Anterior cingulate cortex (tissue), 58 donors: ENCODE measurements at places on chromosomes 12 and 14.

DNA sequence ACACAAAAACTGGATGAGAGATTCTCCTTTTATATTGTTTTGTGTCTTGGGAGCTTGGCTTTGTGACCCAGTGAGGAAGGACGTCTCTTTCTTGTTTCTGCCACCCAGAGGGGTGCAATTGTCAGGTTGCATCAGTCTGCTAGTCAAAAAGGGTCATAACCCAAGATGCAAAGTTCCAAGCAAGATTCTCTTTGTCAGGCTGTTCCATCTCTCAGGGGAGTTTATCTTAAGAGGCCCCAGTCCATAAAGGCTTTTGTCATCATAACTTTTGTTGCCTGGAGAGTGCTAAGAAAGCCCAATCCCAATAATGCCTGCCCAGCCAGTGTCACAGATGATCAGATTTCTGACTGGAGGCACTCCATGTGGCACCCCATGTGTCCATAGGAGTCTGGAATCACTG lies 444.9 kb downstream of the TRHDE start:
- no peak for DNase-seq

GRCh38 chr14:68934066-68934465 lies 45.0 kb downstream of the ACTN1 start:
- no peak for DNase-seq

GRCh38 chr14:35534208-35534872 lies 376 bp downstream of the INSM2 start:
- no peak for DNase-seq

GRCh38 chr12:58804749-58805148 lies 115.6 kb downstream of the LRIG3 start:
- no peak for DNase-seq

DNA sequence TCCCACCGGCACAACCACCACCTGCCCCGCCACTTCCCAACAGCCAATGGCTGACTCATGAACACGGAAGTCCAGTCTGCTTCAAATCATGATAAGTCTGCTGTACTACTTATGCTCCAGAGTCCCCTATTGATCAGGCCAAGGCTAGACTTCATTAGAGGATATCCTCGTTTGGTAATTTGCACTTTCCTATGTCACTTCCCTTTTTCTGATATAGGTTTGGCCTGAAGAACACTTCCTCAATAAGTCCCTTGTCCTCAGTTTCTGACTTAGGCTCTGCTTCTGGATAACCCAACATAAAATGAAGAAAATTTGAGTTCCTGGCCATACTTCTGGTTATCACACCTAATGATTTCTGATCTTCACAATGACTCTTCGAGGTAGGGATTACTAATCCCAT lies 45.3 kb downstream of the IFNG-AS1 start:
- DNase-seq = no peak

DNA sequence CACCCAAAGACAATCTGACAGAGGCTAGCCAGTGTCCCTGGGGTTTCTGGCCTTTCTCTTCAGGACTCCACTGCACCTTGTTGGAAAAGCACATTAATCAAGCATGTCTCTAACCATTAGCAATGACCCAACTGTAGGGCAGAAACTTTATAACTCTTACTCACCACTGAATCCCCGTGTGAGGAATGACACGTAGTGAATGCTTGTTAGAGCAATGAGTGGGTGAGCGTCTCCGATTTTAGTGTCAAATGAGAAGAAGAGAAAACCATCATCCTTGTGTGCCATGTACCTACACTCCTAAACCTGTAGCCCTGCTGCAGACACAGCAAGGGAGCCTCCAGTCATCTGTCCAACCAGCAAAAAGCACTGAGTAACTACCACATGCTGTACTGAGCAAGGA lies 56.5 kb upstream of the GPR68 start:
- no peak for DNase-seq

- DNase-seq = no peak
Measured at GRCh38 chr14:39446131-39446744, 14.0 kb upstream of the FBXO33 start.

GRCh38 chr14:100972118-100972897 lies 68.8 kb upstream of the RTL1 start:
- no peak for DNase-seq

- no peak for DNase-seq
Measured at GRCh38 chr12:110619534-110619953, 5.6 kb downstream of the TCTN1 start.

DNA sequence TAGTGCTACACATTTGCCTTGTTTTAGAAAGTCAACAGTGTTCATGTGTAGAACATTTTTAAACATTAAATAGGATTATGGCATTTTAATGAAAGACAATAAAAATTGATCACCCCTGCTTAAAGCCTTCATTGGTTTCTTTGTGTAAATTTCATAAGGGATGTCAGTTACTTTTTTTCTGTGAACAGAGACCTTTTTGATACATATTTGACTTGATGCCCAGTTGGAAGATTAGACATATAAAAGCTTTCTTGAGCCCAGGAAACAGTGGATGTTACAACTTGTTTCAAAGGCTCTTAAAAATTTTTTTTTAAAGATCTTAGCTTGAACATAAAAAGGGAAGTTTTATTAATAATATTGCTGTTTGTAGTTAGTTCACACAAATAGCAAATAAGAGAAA lies 168.7 kb upstream of the PDZRN4 start:
- no peak for DNase-seq

DNA sequence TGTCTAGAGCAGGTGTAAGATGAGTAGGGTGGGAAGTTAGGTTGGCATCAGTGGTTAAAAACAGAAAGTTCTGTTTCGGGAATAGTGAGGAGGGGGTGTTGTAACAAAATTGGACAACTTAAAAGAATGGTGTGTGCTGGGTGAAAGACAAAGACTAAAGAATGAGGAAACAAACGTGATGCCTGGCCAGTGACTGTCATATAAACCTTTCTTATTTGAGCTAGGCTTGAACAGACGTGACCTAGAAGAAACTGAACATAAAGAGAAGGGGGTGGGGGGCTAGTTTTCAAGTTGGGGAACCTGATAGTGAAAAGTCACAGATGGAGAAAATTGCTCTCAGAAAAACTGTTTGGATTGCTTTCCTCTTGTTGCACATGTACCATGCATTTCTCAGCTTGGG lies 39.6 kb downstream of the RAD52 start:
- DNase-seq = no peak

- peak; percentile 37 for DNase-seq
Measured at GRCh38 chr12:6552140-6552551, 3.7 kb downstream of the IFFO1 start.

DNA sequence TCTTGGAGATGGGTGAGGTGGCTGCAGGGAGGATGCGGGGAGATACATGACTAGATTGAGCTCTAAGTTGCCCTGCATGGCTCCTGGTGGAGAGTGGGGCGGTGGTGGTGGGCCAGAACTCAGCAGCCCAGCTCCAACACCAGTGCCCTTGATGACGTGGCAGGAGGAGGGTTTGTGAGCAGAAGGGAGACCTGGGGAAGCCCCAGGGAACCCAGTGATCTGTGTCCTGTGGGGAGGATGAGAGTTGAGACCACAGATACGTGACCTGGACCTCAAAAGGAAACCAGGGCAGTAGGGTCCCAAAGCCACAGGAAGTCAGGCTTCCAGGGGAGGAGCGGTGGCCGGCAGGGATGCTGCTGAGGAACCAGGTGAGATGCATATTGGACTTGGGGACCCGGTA lies 989.1 kb upstream of the TMEM132C start:
- no peak for DNase-seq

- no peak for DNase-seq
Measured at GRCh38 chr12:103272949-103273348, 222.8 kb downstream of the C12orf42 start.

GRCh38 chr12:116835484-116835883 lies 45.8 kb downstream of the HRK start:
- no peak for DNase-seq

GRCh38 chr14:37597538-37597913 lies 2.1 kb downstream of the TTC6 start:
- no peak for DNase-seq

GRCh38 chr14:85308531-85309300 lies 221.2 kb upstream of the FLRT2 start:
- DNase-seq = no peak

GRCh38 chr14:56630707-56631106 lies 51.1 kb downstream of the TMEM260 start:
- no peak for DNase-seq

GRCh38 chr12:18864900-18865561 lies 127.1 kb downstream of the CAPZA3 start:
- no peak for DNase-seq

GRCh38 chr12:53235742-53236442 lies 3.9 kb upstream of the RARG start:
- DNase-seq = no peak

GRCh38 chr14:35819591-35820540 lies 6.3 kb upstream of the BRMS1L start:
- no peak for DNase-seq

DNA sequence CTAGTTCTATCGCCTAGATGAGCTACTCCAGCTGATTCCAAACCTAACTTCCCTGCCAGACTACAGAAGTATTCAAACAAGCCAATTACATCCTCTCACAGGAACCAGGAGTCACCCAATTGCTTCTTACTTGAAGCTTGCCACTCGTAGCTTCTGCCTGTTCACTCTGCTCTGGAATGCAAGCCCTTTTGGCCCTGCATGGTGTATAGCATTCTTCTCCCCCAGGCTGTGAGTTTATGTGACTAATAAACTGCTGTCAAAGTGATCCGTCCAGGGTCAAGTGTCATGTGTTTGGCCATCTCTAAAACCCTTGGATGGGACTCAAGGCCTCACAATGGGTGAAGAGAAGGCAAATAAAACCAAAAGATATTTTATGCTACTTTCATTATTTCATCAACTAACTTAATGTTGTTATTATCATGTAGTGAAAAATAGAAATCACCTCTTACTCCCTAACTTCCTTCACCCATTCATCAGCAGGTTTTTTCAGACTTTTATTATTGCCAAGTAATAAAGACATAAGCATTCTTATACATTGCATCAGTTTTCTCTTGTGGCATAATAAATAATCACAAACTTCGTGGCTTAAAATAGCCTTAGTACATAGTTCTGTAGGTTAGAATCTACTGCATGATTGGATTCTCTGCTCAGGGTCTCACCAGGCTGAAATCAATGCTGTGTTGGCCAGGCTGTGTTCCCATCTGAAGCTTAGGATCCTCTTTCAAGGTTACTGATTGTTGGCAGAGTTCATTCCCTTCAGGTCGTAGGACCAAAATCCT lies 1981.7 kb upstream of the FLRT2 start:
- no peak for DNase-seq

DNA sequence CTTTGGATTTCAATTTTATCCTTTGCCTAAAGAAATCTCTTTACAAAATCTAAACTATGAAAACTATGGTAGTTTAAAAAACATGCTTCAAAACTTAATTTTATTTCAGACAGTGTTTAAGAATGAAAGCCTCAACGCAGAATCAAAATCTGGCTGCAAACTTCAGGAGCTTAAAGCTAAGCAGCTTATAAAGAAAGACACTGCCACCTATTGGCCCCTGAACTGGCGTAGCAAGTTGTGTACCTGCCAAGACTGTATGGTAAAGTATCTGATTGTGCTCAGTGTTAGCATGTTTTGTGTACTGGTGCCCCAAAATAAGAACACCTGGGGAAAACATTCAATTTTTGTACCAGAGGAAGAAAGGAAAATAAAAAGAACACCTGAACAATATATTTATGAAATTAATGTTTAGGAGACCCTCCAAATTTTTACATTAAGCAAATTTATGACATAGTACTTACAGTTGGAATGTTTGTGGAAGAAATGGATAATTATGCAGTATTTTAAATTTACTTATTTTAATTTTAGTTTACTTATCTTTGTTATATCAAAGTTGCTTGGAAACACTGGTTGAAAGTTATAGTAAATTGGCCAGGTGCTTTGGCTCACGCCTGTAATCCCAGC lies 12.2 kb downstream of the UBR7 start:
- DNase-seq = no peak

DNA sequence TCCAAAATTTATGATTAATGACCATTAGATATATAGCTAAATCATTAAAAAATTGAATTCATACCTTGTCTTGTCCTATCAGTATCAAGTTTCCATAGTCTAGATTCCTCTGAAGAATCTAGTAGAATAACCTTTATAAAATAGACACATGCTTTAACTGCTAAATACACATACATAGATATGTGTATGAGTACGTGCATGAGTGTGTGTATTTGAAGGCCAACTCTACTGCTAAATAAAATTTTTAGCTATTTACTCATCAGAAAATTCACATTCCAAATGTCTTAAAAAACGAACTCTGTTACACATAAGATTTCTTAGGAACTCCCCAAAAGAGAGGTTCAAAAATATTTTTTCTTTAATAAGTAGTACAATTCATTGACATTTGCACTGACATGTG lies 233.0 kb downstream of the SSPN start:
- DNase-seq = no peak

DNA sequence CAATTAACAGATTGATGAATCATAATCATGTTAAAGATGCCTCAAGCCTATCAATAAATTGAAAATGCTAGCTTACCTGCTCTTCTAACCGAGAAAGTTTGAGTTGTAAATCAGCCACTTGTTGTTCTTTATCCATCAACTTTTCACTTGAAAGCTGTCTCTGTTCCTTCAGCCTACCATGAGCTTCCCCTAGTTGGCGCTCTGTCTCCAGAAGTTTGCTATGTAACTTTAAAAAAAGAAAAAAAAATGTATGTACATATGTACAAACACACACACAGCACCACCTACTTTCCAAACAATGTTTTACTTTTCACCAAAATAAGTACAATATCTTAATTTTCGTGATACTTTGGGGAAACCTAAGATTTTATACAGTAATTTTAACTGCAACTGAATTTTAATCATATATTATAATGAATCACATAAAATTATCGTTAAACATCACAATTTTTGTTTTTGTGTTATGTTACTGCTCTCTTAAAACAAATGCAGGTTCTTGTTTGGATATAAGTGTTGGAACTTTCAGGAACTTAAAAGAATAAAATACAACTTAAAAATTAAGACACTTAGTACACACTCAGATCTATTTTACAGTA lies 101.2 kb downstream of the EEA1 start:
- DNase-seq = no peak

DNA sequence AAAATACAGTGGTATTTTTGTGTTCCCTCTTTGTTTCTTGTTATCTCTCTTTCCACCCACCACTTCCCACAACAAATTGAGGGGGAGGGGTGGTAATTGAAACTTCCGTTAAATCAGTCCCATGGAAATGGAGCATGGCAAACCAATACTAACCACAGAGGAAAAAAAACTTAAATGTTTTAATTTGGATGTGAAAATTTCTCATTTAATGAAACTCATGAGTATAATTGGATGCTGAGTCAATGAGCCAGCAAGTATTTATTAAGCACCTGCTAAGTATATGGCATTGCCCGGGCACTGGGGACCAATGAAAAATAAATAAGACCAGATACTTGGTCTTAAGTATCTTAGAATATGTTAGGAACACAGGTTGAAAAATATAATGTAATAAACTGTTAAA lies 147.5 kb downstream of the KCNH5 start:
- DNase-seq = no peak
